ENCODE measurements at places on chromosomes 5 and 9.

- DNase-seq, result no peak
Observed at GRCh38 chr5:10333154-10334006, 20.1 kb upstream of the MARCHF6 start.

DNA sequence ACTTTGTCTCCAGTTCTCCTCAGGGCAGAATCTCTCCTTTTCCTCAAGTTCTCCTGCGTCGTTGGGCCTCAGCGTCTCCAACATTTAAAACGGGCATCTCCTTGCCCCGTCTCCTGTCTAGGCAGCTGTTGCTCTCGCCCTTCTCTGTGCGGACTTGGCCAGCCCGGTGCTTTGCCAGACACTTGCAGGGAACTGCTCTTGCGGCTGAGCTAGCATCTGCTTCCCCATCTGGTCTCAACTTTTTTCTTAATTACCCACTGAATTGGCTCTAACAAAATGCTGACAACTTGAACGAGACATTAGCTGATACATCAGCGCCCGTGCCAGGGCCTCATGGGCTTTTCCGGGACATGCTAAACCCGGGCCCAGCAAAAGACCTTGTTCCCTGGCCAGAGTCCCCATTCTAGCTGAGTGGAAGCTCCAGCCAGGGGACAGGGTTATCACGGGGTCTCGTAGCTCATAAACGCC is 25.1 kb downstream of the ZNF618 start:
- peak; percentile 77 for DNase-seq

- peak; percentile 71 for DNase-seq
Observed at GRCh38 chr9:124216474-124217176, 41.1 kb upstream of the NEK6 start.

DNA sequence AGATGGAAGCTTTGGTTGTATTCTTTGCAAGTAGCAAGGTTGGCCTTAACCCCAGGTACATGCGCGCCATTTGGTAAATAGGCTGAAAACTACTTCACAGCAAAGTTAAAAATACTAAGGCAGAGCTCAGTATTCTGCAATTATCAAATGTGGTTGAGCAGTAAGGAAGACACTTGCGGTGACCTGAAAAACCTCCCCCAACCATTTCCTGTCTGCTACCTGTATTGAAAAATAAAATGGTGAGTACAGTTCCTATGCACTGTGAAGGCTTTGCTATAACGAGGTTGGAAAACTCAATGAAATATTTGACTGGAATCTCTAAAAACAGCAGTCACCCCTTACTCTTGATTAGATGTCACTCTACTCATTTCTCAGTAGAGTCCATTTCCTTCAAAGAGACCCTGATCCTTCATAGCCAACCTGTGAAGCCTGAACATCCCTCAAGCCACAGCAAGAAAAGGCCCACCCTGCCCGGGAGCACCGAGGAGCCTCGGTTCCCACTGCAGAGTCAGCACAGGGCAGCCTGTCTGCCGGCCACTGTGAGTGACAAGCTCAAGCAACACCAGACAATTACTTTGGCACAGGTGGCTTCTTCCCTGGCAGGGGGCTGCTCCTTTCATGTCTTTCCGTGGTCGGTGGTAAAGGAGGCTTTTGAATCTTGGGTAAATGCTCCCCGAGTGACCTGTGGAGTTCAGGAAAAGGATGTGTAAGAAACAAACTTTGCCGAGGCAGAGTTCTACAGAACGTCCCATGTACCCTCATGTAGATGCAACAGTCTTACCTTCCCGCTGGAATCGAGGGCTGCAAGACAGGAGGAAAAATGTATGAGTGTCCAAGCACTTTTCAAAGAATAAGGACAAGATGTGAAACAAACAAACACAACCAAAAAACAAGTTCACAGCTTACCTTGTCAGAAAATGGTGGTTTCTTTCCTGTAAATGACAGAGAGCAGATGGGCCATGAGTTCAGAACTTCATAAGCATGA is 29.6 kb downstream of the C5orf58 start:
- no peak for DNase-seq

DNA sequence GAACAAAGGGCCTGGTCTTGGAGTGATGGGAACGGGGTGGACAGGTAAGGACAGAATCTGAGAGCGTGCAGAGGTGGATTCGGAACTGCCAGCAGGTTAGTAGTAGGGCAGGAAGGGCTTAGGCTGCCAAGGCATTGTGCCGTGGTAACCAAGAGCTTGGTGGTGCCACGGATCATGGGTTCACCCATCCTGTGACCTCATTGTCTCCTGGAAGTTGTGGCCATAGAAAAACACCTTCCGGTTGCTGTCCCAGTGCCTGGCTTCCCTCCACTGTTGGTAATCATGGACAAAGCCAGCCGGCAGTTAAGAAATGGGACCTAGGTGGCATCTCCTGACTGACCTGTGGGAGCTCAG is 42.5 kb upstream of the CFAP157 start:
- no peak for DNase-seq

DNA sequence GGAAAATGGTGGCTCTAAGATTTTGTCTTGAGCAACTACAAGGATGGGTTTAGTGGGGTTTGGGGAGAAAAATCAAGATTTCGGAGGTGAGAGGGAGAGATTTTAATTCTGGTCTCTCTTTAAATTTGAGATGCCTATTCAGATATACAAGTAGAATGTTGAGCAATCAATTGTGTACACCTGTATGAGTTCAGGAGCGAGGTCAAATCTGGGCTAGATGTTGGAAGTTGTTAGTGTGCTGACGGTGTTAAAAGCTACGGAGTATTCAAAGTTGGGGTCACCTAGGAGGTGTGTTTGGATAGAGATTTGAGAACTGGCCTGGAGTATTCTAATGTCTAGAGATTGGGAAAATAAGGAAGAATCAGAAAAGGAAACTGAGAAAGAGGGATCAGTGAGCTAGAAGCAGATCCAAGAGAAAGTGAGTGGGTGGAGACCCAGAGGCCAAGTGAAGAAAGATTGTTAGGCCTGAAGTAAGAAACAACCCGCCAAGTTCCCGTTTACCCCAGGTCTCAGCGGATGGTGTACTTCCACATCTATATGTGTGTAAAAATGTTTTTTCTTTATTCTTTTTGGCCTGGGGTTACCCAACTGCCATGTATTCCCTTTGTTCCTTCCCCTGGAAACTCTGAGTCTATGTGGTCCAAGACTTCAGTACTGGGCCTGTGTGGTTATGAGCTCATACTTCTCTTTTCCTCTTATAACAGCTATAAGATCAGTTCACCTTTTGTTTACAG is 11.9 kb upstream of the ARHGAP26 start:
- no peak for DNase-seq

- DNase-seq, result no peak
Observed at GRCh38 chr5:88376728-88377127, 108.1 kb upstream of the TMEM161B start.

GRCh38 chr9:125626187-125626586 is 80.8 kb downstream of the MAPKAP1 start:
- DNase-seq, result no peak

GRCh38 chr9:133120501-133121197 is 391 bp downstream of the RALGDS start:
- no peak for DNase-seq

GRCh38 chr9:85984457-85984856 is 43.5 kb downstream of the NAA35 start:
- DNase-seq, result no peak

- no peak for DNase-seq
Observed at GRCh38 chr5:140966293-140967225, at the start of gene PCDHAC2. Gene PCDHAC2, plus strand, starts transcription at chr5:140966476. Its CDS starts 291 bp downstream, at chr5:140966767.

GRCh38 chr5:125081101-125081500 is 334.7 kb upstream of the ZNF608 start:
- no peak for DNase-seq

DNA sequence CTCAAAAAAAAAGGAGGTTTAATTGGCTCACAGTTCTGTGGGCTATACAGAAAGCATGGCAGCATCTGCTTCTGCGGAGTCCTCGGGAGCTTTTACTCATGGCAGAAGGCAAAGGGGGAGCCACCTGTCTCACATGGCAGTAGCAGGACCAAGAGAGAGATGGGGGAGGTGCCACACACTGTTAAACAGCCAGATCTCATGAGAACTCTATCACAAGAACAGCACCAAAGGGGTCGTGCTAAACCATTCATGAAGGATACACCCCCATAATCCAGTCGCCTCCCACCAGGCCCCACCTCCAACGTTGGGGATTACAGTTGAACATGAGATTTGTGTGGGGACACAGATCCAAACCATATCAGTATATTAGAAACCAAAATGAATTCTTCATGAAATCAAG is 28.3 kb upstream of the CXXC5 start:
- peak; percentile 77 for DNase-seq

GRCh38 chr5:42905827-42906226 is 94.1 kb upstream of the SELENOP start:
- no peak for DNase-seq

GRCh38 chr9:7094576-7094975 is 336.8 kb downstream of the KDM4C start:
- no peak for DNase-seq

- DNase-seq, result no peak
Observed at GRCh38 chr5:97106216-97106581, 36.2 kb downstream of the LIX1 start.

DNA sequence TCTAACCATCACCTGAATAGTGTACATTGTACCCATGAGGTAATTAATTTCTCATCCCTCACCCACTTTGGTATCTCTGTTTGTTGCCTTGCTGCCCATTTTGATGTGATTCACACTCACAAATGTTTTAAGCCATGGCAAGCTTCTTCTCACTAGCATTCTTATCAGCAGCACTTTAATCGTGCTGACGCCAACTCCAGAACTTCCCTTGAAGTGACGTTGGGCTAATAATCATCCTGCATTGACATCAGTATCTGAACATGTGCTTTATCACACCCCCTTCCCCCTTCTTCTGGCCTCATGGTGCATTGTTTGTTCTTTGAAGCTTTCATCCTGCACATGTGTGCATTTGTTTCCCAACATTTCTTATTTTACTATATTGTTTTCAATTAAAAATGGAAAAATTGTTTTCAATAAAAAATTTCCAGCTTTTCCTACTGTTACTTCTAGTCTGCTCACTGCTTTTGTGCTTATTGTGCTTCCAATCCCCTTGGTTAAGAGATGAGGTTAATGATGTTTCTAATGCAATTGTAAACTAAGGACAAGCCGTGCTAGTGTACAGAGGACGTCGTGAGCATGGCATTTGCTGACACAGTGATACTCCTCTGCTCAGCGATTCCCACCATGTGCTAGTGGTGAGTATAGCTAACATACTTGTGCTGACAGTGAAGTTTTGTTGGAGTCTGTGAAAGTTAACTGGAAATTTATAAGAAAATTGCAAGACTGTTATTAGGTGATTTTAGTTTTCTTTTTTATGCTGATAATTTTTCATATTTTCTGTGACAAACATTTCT is 238.5 kb downstream of the KDM4C start:
- DNase-seq, result no peak

DNA sequence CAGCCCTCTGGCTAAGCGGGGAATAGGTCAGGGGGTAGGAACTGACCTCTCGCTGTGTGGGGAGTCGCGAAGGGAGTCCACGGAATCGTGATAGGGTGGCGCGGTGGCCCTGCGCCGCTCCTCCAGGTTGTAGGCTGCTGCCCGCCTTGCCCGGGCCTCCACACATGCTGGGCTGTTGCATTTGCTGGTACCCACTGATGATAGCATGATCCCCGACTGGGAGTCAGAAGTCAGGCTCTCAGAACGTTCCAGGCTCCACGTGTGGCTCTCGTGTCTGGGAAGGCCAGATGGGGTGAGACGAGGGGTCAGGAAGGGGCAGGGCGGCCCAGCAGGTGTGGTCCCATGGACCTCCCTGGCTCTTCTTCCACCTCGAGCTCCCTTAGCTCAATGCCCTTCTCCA is 56.0 kb downstream of the PSD2 start:
- no peak for DNase-seq

DNA sequence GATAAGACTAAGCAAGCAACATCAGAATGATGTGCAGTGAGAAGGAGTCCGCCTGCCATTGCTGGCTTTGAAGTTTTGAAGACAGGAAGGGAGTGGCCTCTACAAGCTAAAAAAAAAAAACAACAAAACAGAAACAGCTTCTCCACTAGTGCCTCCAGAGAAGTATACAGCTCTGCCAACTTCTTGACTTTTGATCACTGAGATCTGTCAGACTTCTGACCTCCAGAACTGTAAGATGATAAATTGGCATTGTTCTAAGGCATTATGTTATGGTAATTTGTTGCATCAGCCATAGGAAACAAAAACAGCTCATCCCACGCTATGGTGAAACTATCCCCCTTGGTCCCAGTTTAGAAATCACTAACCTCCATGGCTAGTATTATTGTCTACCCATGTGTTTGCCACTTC is 131.0 kb upstream of the VCAN start:
- DNase-seq, result no peak

DNA sequence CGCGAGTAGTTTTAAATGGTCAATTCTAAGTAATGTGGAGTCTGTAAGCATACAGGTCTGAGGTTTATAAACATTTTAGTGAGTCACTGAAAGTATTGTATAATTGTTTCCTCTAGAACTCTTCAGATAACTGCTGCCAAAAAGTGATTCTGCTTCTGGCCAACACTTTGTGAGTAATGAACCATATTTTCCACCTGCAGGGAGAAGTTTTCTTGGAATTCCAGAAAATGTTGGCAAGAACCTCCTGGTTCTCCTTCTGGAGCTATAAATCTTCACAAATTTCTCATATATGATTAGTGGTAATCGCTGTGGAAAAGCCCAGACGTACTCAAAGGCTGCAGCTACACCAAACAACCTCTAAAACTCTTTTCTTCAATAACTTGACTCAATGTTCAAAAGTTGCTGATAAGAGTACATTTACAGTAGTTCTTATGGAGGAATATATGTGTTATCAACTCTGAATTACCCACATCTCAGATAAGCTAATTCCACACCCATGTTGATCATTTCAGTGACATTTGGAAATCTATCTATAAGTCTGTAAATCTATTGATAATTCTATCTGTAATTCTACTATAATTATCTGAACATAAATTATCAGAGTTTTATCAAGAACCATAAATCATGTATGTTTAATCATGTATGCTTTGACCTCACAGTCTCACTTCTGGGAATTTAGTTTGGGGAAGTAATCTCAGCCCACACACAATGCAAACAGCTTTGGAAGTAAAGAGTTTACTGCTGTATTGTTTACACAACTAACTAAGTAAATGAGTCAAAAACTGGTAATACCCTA is 74.1 kb downstream of the FNBP1 start:
- DNase-seq, result no peak

- DNase-seq, result no peak
Observed at GRCh38 chr9:134897584-134898170, 17.1 kb downstream of the FCN2 start.

GRCh38 chr5:39599721-39600431 is 175.1 kb upstream of the DAB2 start:
- no peak for DNase-seq

DNA sequence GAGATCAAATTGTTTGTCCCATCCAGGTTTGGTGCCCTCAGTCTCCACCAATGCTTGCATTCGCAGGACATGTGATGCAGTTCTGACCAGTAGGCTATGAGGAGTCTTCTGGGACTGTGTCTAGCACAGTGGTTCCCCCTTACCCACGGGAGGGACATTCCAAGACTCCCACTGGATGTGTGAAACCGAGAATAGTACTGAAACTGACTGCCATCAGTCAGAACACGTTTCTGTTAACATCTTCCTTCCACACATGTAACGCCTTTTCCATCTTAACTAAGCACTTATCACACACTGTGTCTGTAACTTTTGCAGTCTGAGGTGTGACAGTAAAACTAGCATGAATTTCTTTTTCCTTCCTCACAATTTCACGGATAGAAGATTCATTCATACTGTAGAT is 74.7 kb downstream of the PTTG1 start:
- DNase-seq, result no peak

Data from mesenteric fat pad (tissue), 1 donor.